ENCODE measurements at places on chromosomes 3 and 15.

GRCh38 chr3:73604451-73604850 is 20.3 kb downstream of the PDZRN3 start:
- DNase-seq, result no peak

DNA sequence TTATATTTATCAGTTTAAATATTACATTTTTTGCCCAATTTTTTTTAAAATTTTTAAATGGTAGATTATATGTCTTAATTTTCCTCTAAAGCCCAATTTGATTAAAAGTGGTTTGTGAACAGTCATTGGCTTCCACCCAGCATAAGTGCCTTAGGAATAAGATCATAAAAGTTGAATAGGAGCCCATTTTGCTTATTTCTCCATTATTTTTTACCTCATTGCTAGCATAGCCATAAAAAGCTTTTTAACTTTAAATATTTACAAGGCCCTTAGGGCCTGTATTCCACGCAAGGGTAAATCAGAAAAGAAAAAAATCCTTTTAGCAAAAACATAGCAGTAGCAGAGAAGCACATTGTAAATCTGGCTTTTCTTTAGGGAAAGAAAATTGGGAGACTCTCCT is 9.0 kb downstream of the TTC14 start:
- DNase-seq, result no peak

DNA sequence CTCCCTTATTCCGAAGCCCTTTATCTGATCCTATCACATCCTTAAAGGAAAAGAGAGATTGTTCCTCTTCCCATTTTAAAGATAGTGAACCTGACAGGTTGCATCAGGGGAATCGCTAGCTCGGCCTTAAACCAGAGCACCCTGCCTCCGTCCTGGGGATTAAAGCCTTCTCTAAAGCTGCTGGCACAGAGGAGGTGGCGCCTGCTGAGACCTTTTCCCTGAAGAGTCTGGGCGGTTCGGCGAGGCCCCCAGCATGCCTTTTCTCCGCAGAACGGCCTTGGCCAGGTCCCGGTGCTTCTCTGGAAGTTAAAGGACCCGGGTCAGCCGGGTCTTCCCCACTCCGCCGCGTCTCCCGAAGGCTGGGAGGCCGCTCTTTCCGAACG is 593 bp downstream of the FAM219B start:
- peak; percentile 22 for DNase-seq

DNA sequence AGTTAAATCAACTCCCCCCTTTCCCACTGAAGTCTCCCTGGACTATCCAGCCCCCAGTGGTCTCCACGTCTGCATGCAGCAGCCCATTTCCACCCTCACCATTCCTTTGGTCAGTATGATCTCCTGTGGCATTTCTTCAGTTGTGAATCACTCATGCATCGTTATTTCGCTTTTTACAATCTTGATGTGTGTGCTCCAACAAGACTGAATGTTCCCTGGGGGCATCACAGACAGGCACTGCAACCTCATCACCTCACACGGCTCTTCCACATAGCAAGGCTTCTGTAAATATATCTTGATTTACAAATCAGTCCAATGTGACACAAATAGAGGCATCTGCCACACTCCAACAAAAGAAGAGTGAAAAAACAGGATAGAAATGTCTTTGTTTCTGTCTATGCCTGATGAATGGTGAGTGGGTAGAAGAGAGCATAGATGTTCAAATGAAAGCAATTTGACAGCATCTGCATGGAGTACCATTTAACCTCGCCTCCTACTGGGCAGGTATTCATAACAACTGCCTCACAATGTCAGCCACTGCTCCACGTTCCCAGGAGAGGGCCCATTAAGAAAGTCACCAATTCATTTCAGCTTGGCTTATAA is 5.2 kb downstream of the HEG1 start:
- no peak for DNase-seq

DNA sequence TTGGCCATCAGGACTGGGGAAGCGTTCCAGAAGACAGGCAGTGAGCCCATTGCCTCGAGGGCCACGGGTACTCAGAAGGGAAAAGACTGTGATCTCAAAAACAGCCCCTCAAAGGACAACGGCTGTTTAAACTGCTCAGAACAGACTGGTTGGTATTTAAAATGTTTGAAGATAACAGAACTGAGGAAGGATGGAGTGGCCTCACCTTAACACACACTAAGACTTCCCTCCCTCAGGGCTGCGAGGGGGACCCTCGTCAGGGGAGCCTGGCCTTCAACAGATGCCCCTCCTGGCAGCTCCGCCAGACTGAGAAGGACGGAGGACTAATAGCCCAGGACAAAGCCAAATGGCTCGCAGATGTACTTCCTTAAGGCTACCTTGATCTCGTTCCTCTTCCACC is 2.6 kb downstream of the STIMATE start:
- DNase-seq, result no peak

DNA sequence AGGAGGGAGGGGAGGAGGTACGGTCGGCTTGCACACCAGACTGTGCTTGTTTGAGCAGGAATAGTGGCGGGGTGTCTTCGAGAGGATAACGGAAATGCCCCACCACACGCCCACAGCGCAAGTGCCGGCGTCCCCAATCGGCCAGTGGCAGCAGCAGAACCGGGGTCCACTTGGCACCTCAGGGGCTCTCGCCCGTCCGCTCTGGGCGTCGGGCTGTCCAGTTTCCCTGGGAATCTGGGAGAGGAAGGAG is 53.7 kb downstream of the CCDC54 start:
- DNase-seq, result peak; percentile 24

GRCh38 chr3:131711114-131711768 is 208.5 kb upstream of the MRPL3 start:
- no peak for DNase-seq

DNA sequence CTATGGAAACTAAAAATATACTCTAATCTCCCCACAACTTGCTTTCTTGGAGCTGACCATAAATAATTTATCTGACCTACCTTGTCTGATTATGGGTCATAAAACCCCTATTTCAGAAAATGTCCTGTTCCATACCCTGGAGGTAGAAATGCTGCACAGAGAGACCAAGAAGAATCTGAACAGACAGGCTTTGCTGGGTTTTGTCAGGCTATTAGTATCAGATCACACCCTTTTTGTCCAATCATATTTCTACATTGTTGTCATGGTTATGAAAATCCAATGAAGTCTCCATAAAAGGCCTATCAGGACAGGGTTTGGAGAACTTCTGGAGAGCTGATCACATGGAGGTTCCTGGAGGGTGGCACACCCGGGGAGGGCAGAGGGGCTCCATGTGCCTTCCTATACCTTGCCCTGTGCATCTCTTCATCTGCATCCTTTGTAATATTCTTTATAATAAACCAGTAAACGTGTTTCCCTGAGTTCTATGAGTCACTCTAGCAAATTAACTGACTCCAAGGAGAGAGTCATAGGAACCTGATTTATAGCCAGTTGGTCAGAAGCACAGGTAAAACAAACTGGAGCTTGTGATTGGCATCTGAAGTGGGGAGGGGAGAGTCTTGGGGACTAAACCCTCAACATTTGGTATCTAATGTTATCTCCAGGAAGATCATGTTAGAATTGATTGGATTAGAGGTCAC is 58.1 kb downstream of the NGLY1 start:
- no peak for DNase-seq

DNA sequence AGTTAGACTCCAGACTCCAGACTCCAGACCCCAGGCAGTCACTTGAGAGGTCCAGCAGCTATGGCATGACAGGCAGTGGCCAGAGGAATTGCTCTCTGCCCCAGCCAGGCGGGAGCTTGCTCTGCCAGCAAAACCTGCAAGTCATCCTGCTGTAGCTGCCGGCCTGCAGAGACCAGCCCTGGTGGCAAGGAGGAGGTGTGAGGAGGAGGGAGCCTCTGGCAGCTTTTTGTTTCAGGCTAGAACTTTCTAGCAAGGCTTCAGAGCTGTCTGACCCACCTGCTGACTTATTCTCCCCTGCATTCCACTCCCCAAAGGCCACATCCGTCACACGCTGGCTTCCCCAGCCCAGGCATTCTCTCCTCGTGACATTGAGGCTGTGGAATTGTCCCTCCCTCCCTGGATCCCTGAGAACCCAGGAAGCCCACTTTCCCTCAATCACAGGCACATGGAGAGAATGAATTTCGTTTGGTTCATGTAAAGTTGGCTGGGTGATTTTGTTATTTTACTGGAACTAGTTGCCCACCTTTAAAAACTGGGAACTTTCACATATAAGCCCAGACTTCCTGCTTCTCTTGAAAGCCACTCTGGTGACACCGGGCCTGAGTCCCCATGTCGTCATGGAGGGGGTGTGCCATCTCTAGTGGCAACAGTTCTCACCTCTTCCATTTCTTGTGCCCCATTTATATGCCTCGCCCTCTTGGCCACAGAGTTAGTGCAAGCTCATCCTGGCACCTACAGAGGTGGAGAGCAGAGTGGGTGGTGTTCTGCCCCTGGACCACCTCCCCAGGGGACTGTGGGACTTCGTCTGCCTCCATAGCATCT is 82.7 kb downstream of the ABHD5 start:
- no peak for DNase-seq

DNA sequence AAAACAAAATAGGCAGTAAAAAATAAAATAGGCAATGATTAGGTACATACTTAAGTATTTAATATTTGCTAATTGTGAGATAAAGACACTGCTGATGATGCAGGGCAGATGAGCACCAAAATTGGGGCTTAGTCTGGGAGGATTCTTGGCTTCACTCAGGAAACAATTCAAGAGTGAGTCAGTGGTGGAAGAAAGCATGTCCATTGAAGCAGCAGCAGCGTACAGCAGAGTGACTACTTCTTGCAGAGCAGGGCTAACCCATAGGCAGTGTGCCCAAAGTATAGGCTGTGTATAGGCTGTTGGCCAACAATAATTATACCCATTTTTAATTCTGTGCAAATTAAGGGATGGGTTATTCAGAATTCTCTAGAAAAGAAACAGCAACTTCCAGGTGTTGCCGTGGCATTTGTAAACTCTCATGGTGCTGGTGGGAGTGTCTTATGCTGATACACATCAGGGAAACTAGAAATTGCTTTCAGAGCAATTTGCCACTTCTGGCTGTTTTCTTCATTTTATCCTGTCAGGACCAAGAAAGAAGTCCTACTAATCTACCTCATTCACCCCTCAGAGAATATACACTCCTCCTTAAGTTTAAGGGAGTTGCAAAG is 317.3 kb upstream of the NAALADL2 start:
- no peak for DNase-seq

- no peak for DNase-seq
Measured at GRCh38 chr3:70096376-70097066, 97.0 kb downstream of the SAMMSON start.

- no peak for DNase-seq
Measured at GRCh38 chr3:116836286-116836685, 126.7 kb downstream of the TUSC7 start.

DNA sequence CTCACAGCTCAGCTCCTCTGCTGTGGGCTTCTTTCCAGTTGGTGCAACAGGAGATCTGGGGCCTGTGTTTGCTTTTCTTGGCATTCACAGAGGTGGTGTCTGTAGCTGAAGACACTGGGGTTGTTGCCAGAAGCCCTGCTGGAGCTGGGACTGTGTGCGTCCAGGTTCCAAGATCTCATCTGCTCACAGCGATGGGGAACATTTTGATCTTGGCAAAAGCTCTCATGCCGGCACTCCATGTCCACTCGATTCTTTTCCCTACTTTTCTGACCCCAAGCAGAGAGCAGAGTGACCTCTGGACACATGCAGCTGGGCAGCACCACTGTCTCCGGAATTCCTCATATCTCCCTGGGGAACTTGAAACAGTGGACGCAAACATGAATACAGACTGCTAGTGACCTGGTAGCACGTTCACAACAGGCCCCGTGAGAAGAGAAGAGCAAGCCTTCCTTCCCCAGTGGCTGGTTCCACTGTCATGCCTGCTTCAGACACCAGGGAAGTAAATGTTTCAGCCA is 36.1 kb upstream of the MECOM start:
- DNase-seq, result no peak

DNA sequence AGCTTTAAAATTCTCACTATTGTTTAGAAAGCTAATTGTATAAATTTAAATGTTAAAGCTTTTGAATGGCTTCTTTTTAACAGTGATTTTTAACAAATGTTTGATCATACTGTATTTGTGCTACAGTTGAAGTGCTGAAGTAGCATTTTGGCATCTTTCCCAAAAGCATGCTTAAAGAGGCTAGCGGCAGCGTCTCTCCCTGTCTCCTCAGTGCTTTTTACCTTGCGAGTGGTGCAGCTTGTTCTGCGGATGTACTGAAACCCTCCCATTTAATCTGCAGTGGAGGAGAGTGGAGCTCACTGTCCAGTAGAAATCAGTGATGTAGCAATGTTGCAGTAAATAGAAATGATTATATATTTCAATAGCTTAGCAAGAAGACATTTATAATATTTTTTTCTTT is 43.7 kb downstream of the LRRC49 start:
- DNase-seq, result no peak

DNA sequence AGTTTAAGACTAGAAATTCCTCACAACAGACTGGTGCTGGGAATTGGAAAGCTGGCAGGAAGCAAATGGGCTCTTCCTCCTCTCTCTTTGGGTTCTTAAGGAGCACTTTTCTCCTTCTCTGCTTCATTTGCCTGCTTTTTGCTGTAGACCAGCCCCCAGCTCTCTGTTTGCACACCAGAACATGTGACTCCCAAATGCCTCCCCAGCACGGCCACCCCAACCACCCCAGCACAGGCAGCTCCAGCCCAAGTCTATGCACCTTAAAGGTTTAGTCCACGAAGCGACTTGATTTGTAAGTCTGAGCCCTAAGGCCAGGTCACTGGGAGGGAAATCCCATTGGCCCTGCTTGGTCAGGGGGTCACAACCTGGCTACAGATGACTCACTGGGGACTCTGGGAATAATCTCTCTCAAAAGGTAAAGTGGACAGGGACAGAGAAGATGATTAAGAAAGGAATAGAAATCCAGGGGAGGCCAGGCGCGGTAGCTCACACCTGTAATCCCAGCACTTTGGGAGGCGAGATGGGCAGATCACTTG is 377.8 kb upstream of the PROK2 start:
- no peak for DNase-seq

GRCh38 chr3:76582632-76583378 is 457.1 kb upstream of the ROBO2 start:
- no peak for DNase-seq

GRCh38 chr3:123084192-123084591 is 17.4 kb downstream of the PDIA5 start:
- no peak for DNase-seq

DNA sequence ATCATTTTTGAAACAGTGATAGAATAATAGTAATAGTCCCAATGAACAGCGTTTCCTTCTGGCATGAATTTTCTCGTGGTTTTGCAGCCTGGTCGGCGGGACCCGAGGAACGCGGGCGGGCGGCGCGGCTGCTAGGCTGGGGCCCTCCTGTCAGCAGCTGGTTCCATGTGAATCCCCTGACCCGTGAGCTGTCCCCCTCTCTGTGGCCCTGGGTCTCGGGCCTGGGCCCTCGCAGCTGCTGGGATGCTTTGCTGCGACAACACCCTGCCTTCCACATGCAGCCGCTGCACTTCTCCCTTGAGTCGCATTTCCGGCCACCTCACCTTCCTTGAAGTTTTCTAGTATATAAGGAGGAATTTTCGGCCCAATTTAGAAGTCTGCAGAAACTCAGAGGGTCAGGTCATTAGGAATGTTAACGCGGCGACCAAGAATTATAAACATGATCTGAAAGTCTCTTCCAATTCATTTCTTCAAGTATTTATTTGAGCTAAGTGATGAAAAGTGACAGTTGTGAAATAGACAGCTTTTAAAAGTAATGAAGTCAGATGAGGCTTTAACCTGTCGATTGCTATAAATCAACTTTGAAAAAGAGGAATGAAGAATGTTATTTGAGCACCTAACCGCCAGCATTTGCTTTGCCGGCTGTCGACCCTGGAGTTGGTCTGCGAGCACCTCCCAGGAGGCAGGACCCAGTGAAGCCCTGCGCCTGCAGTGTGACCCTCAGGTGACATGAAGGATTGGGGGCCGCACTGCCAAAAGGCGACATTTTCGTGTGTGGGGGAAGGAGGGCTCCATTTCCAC is 27.7 kb downstream of the NR2F2 start:
- no peak for DNase-seq
